ENCODE measurements at places on chromosomes 13 and 19. TPM values are rescaled to one million over a fixed set of nuclear protein-coding genes. Genes with fewer than 3 reads are reported as not detected.

The KLK2 gene
- not detected for total RNA-seq

The IZUMO4 gene
- 1.6 TPM for total RNA-seq

The CYP2F1 gene
- total RNA-seq = not detected

The EID2B gene
- 0.56 TPM for total RNA-seq

The PCSK4 gene
- total RNA-seq = 2.3 TPM

The RNF113B gene
- total RNA-seq = not detected
